ENCODE measurements at places on chromosomes 2 and 18.

DNA sequence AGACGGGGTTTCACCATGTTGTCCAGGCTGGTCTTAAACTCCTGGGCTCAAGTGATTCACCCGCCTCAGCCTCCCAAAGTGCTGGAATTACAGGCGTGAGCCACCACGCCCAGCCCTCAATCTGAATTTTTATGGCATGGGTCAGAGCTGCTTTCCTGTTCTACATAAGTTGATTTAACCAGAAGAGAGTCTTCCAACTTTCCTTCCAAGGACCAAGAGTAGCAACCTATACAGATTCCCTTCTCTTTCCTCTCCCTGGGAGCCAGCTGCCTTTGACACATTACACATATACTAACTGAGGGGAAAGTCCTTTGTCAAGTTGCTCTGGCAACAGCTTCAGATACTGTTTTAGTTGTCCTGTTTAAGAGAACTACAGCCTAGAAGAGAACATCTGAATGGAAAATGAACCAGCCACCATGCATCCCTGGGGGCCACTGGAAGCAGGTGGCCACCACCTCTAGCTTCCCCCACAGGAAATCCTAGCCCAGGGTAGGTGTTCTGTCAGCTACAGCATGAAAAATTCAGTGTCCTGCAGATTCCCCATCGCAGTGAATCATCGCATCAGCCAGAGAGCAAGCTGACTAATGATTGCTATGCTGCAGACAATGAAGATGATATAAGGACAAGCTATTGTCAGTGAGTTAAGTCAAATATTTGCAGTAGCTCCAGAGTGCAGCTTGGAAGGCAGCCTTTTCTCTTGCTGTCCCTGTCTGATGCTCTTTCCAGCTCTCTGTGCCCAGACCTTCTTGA, 62.9 kb downstream of the POMC start:
- DNase-seq, result no peak

DNA sequence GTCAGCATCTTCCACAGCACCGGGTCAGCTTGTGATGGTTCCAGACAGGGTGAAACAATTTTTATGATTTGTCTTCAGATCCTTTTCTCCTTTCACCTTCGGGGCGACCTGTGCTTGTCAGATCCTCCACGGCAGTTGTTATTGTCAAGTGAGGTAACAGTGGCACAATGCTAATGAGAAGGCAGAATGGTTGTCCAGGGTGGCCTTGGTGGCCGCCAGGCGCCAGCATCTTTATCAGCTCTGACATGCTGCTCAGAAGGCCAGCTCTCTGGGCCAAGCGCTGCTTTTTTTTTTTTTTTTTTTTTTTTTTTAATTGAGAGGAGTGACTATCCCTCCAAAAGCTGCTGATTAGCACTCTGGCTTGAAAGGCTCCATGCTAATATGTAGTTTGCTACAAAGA, 52.3 kb upstream of the MGAT5 start:
- no peak for DNase-seq

DNA sequence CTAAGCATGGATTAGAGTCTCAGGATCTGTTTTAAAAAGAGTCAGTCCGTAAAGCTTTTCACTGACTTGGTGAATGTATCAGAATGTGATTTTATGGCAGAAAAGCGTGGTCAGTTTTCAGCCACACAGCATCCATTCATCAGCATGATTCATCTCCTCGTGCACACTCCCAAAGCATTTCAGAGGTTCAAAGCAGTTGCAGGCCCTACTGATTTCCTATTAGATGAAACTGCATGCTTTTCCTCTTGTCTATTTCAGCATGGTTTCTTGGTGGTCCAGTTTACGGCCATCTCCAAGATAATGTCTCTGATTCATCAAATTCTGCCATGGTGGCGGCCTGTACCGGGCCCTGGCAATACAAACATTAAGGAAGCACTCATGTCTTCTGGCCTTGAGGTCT, 4.8 kb upstream of the PARD6G start:
- no peak for DNase-seq

DNA sequence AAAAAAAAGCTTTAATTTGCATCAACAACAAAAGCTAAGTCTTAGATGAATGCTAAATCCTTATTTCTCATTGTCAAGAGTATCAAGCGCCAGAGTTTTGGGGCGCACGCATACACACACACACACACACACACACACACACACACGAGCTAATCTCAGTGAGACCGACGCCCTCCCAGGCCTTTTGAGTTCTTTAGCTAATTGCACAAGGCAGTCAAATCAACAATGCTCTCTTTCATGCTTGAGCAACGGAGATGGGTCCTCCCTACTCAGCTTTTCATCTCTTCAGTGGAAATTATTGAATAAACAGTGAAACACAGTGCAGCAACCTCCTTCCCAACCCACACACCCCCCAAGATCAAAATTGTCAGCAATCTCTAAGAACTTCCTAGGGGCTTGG, 19.2 kb downstream of the GKN1 start:
- DNase-seq, result no peak

DNA sequence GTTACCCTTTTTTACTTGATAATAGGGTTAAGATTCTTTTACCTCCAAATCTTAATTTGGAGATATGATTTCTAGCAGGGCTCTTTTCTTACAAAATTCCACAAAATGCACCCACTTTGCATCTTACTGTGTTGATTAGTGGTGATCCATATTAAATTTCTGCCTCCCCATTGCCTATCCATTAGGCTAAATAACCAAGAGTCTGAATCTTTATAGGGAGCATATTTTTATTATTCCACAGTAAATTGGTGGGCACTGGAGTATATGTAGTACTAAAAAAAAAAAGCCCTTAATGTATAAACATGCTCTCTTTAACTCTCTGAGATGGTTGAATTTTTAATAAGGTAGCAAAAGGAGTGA, 8.1 kb upstream of the TXNDC2 start:
- no peak for DNase-seq

DNA sequence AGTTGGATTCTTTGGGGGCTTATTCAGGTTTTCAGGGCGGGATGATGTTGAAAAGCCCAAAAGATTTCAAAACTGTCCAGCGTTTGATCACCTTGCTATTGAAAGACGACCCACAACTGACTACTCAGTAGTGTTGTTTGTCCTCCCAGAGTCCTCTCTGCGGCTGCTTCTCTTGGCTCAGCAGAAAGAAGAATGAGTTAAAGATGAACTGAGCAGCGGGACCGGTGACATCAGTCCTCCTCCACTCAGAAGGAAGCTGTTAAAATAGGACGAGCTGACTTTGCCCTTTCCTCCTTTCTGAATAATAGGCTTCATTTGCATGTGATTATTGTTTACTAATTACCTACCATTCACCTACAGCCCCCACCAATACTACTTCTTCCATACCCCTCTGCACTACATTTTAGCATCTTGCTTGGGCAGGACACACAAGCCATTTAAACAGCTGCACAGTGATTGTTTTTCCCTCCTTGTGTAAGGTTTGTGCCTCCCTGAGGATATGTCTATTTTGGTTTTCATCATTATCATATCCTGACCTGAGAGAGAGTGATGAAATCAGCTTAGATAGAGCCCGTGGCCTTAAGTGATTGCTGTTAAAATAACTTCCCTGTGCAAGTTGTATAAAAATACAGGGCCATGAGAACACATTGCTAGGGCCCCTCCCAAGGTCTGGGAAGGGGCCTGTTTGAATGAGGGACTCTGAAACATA, 261.8 kb downstream of the FHOD3 start:
- no peak for DNase-seq

DNA sequence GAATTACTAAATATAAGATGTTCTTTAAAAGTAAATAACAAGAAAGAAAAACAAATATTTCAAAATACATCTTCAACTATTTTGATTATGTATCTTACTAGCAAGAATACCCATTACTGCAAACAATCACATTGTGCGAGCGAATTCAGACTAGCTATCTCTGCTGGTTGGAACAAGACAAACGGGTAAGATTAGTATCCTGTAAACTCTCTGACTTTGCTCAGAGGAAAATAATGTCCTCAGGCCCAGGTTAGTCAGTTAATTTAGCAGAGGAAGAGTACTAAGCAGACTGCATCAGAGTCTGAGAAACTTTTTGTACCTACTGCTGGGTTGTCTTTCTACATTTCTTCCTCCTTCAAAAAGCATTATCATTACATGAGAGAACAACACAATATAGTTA, 50.4 kb upstream of the MCM6 start:
- no peak for DNase-seq

GRCh38 chr2:239836021-239836765, 188.9 kb downstream of the NDUFA10 start:
- no peak for DNase-seq

GRCh38 chr18:22387787-22388186, 29.9 kb downstream of the CTAGE1 start:
- no peak for DNase-seq

DNA sequence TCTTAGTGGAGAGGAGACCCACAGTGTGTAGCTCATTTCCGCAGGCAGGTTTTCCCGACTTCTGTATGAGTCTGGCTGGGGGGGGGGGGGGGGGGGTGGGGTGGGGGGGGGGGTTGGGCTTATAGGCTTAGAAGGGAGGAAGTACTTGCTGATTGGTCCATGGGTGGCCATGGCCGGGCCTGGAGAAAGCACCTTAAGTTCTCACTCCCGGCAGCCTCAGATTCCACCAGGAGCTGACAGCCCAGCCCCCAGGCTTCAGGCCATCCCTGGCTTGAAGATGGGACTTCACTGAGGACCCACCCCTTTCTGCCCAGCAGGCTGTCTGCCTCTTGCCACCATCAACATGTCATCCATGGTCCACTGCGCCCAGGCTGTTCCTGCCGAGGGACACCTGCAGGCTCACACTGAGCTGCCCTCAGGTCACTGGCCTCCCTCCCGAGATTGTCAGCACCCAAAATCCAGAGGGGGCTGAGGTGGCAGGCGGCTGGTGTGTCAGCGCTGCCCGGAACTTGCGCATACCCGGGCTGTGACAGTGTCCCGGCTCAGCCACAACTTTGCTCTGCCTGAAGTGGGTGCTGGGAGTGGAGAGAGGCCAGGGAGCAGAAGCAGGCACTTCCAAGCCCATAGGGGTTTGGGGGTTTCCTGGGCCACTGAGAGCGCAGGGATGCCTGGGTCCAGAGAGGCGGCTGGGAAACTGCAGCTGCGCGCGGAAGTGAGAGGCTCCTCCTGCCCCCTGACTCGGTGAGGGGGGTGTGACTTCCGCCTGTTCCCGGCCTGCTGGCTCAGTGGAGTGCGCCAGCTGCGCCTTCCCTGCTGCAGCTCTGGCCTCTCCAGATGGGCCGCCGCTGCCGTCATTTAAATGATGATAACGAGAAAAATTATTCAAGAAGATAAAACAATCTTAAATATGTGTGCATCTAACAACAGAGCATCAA, 256.1 kb downstream of the RPRM start:
- peak; percentile 4 for DNase-seq

GRCh38 chr2:193581807-193582206, 1387.1 kb upstream of the TMEFF2 start:
- no peak for DNase-seq

DNA sequence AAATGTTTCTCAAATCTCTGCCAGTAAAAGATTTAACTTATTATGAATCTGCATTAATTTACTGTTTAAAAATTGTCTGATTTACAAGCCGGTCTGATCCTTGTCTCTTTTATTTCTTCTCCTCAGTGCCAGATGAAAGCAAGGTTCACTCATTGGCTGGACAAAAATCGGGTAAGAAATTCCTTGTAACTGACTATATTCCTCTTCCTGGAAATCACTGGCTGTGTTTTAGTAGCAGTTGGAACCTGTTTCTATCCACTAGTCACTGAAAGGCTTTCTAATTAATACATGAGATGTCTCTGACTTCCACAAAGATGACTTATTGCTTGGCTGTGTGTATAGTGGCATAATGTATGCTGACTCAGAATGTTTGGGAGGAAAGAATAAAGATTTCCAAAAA, 436.6 kb upstream of the NRP2 start:
- DNase-seq, result no peak

GRCh38 chr2:9102861-9103662, 99.6 kb upstream of the MBOAT2 start:
- DNase-seq, result no peak

DNA sequence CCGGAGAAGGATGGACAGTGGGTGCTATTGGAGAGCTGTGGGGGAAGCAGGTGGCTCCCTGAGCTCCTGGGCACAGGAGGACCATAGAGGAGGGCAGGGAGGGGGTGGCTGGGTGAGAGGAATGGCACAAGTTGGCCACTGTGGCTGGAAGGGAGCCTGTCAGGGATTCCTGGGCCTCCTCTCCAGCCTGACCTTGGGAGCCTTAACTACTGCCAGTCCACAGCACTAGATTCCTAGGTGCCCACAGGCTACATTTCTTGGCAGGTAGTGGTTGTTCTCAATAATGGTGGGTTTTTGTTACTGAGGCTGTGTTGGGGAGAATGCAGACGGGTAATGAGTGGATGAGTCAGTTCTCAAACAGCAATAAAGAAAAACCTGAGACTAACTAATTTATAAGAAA, 26.0 kb downstream of the EFHD1 start:
- DNase-seq, result no peak

DNA sequence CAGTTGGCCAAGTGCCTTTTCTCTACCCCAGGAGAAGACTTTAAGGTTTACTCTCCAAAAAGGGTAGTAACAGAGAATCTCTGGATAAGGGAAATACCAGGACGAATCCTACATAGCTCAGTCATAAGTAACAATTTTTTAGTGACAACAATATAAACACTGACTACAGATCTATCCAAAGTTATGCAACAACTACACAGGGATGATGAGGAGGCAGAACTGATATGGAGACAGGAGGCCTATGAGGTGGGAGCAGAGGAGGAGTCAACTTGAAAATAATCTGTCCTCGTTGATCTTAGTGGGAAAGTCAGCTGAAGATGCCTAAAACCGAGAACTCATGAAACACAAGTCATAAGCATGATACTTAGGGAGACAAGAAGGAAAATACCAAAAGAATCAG, 40.2 kb downstream of the SLC35F5 start:
- DNase-seq, result no peak

- DNase-seq, result no peak
Observed at GRCh38 chr2:86563650-86564061, 413 bp upstream of the CHMP3 start.

All from HL-60 (cell line).